D721Med (cell line): ENCODE measurements at places on chromosomes 1 and 21.

DNA sequence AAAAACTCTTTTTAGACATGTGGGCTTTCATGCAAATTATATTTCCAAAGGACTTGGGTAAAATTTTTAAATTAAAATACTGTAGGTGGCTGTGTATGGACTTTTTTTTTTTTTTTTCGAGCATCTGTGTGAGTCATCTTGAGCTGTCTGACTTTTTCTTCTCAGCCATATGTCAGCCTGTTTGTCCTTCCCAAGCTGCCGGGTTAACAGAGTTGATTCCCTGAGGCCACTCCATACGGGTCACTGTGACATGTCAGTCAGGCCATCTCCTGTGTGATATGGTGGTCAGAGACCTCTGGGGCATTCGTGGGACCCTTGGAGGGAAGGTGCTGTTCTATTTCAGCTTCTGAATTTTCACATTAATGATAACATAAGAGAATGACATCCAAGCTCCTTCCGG, 148.3 kb downstream of the KCNJ6 start:
- DNase-seq: no peak

- DNase-seq: no peak
Measured at GRCh38 chr1:844472-845026, 79.2 kb upstream of the SAMD11 start.

- DNase-seq: no peak
Measured at GRCh38 chr1:154471304-154471703, 30.7 kb upstream of the TDRD10 start.

DNA sequence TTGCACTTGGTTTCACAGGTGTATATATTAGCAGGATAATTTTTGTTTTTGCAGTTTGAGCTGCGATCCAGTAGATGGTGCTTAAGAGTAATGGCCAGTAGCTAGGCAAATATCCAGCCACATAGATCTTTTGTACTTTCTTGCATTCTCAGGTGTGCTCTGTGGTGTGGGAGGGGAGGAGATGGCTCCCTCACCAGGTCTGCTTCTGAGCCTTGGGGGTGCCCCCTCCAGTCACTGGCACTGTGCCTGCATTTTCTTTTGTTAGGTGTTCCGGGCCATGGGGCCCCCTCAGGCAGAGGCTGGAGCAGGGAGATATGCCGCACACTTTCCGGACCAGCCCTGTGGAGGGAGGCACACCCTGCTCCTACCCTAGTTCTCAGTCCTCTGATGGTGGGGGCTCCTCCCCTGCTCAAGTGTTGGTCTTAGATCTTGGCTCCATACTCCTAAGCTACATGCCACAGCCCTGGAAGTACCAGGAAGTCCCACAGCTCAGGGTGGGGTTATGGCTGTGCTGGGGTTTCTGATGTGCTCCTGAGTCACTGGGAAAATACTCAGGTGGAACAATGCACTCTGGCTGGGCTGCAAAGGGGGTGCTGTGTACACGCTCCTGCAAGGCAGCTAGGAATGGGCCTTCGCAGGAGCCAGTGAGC, 197.6 kb upstream of the DMRTA2 start:
- DNase-seq: no peak

GRCh38 chr21:41228006-41228370, 60.0 kb downstream of the BACE2 start:
- DNase-seq: no peak

DNA sequence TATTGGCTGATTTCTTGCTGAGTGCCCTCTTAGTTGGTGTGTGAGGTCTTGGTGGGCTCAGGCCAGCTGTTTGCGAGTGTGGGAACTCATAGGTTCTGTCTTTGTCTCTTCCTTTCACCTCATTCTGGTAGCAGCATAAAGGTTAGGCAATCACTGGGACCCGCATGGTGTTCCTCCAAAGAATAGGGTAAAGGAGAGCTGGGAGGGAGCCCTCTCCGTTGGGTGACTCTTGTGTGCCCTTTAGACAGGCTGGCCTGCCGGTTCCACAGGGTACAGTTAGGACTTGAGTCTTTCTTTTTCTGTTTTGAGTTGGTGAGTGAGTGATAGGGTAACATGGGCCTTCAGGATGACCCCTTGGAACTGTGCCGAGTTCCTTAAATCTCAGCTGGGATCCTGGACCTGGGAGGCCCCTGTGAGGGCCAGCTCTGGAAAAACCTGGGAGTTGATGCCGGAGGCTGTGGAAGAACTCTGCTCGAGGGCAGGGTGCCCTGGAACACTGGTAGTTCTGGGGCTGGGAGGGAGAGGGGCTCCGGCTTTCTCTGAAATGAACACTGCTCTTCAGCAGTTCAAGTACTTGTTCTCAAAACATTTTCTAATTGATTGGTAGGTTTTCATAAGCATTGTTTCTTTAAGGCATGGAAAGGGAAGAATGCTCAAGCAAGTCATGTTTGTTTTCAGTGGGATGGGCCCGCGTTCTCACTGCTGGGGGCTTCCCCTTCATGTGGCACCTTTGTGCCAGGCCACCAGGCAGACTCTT, 2.1 kb upstream of the THAP3 start:
- no peak for DNase-seq

- DNase-seq: no peak
Measured at GRCh38 chr1:157577420-157577819, 20.5 kb downstream of the FCRL4 start.

GRCh38 chr1:20361805-20362381, 71.2 kb downstream of the VWA5B1 start:
- DNase-seq: no peak

DNA sequence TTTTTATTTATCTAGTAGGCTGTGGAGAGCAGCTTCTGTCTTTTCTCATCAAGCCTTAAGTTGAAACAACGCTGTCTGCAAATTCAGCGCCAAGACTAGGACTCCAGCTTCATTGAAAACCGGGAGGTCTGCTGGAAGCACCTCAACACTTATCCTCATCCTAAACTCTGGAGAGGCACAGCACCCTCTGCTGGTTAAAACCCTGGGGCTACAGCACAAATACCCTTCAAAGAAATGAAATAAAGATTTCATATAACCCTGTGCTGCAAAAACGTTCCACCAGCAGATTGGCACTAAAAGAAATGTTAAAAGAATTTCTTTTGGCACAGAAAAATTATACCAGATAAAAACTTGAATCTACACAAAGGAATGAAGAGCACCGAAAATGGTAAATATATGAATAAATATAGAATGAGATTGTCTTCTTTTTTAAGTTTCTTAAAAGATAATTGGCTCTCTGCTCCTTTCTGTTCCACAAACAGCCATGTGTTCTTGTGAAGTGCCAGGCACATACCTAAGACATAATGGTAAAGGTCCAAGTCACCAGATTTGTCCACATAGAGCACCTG, 227.7 kb upstream of the SAMSN1 start:
- no peak for DNase-seq

DNA sequence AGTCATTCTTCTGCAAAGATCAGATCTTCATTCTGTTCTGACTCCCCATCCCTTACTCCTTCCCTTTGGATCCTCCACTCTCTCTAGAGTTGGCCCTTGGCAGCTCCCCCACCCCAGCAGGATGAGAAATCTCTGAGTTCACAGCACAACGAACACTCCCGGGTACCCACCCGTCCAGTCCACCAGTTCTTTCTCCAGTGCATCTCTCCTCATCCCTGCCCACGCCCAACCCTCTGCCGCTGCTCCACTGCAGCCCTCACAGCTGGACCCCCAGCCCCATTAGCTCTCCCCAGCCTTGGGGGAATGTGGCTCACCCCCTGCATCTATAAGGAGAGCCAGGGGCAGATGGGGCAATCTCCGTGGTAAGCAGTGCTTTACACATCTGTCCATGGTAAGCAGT, 125.7 kb downstream of the MATN1 start:
- DNase-seq: no peak

DNA sequence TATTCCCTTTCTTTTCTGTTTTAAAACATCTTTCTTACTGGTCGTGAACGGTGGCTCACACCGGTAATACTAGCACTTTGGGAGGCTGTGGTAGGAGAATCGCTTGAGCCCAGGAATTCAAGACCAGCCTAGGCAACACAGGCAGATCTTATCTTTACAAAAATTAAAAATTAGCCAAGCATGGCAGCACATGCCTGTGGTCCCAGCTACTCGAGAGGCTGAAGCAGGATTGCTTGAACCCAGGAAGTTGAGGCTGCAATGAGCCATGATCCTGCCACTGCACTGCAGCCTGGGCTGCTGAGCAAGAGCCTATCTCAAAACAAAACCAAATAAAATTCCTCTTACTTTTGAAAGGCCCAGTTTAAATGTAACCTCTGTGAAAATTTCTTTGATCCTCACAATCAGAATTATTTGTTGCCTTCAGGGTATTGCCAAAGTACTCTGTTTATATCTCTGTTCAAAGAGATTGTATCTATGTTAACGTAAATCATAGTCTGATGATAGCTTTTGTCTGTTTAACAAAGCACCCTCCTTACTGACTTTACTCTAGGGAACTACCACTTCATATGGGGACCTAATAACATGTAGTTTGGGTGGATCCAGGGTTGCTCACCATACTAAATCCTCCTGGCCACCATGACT, 71.6 kb downstream of the RERE start:
- no peak for DNase-seq

DNA sequence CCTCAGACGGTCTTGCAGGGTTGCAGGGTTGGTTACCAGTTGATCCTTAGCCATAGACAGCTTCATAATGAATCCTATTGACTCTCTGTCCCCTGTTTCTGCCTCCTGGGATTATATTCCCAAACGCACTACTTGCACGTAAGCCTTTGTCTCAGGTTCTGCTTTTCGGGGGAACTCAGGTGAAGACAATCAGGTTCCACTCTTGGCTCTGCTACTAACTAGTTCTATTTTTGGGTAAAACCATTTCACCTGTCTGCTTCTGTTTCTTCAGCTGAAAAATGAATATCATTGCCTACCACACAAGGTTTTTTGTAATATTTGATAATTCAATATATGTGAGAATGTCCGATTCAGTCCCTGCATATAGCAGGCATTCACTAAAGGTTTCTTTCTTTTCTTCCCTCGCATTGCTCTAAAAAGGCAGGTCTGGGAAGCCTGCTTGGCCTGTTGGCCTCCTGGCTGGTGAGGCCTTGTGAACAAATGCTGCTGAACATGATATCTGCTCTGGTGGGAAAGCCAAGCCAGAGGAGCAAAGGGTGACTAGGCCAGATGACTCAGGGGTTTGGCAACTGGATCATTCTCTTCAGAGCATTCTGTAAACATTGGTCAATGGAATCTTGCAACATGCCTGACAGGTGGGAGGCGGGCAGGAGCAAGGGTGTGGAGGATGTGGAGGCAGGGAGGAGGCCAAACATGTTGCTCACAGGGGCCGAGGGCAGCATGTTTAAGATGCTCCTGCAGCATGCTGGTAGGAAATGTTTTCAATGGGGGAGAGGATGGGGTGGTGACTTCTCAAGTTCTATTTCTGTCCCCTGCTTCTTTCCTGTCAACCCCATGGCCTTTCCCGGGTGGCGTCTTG, 23.8 kb downstream of the IER5 start:
- no peak for DNase-seq

GRCh38 chr1:1927751-1928150, 8.7 kb upstream of the TMEM52 start:
- DNase-seq: no peak

- no peak for DNase-seq
Measured at GRCh38 chr1:100115524-100115923, 17.2 kb downstream of the SASS6 start.

DNA sequence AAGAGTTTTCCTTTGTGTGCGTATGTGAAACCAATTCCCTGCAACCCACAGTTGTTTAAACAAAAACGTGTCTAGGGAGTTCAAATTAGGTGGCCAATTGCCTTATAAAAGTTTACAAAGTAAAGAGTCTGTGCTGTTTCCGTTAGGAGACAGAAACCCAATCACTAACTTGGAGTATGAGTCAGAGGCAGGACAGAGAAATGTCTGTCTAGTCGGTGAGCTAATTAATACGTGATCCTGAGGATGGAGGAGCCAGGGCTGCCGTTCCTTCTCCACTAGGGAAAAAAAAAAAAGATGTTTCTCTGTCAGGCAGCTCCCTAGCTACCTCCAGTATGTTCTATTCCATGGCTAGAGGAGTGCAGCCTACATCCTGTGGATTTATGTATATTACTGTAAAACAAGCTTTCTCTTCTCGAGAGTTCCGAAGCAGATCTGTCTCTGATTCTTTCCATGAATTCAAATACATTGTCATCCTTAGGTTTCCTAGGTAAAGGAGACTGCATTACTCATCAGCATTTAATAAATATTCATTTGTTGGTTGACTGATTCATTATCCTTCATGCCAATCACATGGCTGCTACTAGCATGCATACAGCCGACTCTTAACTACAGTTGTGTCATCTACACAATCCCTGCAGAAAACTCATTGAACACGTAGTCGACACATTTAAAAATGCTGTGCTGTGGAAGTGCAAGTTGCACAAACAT, 430.6 kb downstream of the KIF26B start:
- no peak for DNase-seq

- DNase-seq: no peak
Measured at GRCh38 chr1:167704715-167705114, 17.1 kb upstream of the MPZL1 start.

DNA sequence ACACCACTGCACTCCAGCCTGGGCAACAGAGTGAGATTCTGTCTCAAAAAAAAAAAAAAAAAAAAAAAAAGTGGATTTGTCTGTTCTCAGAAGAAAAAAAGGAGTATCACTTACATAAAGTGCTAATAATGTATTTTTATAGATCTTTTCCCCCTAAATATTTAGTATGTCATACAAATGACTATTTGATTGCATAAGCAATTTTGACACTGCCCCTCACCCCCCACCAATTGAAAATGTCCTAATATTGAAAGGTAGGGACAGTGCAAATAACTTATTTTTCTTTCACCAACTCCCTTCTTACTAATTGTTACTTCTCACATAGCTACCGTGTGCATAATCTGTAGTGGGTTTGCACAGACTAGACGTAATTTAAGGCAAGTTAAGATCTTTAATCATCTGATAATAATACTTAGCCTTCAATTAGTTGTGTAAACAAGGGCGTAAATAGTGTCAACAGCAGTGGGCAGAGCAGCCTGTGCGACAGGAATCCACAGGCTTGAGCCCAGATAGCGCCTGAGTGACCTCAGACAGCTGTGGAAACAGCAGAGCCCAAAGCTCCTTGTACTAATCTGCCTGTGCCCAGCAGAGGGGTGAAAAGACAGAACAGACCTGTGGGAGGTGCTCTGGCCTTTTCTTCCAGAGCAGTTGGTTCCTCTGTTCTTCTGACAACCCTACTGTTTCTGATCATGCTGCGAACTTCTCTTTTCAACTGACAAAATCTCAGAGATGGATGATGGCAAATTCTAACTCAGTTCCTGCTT, 4.5 kb upstream of the IER5 start:
- DNase-seq: peak; percentile 49
